Stimulated activated CD4-positive, alpha-beta T cell treated with anti-CD3 and anti-CD28 coated beads, Interleukin-1b, Interleukin-23, amount 100 ng/mL, for 1 hour (primary cell): ENCODE measurements at places on chromosomes 7 and 10.

DNA sequence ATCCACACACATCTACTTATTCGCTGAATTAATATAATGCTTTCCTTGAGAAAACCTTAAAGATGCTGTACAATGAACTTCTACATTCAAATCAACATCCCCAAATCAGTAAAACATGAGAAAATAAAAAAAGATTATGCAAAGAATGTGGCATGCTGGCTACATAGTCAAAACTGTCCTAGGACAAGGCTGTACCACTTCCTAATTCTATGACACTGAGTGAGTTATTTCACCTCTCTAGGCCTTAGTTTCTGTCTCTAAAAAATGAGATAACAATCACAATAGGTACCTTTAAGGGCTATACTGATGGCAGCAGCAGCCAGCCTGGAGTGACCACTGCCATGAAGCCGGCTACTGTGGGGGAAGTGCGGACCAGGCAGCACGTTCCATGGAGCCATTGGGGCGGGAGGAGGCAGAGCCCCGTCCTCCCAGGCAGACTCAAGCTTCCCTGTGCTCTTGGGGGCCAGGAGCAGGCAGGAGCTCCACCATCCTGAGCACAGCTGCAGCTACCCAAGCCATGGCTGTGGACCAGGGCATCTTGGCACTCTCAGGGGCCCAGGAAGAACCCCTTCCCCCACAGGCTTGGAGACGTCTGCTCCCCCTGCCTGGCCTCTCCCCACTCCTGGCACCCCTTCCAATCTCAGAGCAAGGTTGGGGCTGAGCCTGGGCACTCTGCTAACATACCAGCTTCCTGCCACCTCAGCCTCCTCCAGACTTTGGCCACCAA is 110.2 kb downstream of the ELAPOR2 start:
- no peak for DNase-seq

GRCh38 chr7:137880432-137880831 is 33.7 kb upstream of the DGKI start:
- DNase-seq, result no peak

DNA sequence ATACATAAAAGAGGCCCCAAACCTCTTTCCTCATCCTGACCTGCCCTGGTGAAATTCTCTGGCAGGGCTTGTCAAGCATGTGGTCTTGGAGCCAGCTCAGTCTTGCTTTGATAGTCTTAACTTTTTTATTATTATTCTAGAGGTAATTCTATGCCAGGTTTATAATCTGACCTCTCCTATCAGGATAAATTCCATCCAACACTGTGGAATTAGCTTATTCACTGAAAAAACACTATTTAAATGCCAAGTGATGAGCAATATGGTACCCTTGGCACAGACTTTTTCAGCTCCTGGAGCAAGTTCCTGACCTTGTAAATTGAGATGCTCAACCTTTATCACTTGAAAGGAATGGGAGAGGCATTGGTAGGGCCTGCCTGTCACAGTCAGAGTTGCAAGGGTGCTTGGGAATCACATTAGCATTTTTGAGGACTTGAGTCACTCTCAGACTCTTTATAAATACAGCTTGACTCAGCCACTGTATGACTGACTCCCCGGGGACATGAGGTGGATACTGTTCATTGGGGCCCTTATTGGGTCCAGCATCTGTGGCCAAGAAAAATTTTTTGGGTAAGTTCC is at the start of gene CPA4:
Gene CPA4, plus strand, starts transcription at position 480 of the 576 bp plus-strand sequence. Its CDS starts 20 bp downstream, at position 500.
- no peak for DNase-seq

- no peak for DNase-seq
Measured at GRCh38 chr7:23445326-23445725, 25.0 kb downstream of the IGF2BP3 start.

GRCh38 chr7:81710751-81711150 is 59.1 kb downstream of the HGF start:
- DNase-seq, result no peak

GRCh38 chr10:43940898-43941837 is 292.5 kb upstream of the ZNF32 start:
- no peak for DNase-seq

- no peak for DNase-seq
Measured at GRCh38 chr7:143243614-143244013, 19.6 kb upstream of the GSTK1 start.

DNA sequence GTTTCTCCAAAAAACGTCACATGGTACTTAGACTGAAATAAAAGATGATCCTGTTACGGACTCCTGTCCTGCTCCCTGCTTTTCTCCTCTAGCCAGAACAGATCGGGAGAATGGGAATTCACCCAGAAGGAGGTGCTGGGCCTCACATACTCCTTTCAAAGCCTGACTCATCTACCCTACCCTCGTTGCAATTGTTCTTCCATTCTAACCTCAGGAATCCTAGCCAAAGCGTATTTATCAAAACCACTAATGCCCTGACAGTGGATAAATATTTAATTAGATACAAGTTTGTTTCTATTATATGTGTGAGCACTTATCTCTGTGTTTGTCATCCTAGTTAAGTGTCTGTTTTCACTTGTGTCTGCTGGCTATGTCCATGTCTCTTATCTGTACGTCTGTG is 21.7 kb downstream of the ZCWPW1 start:
- DNase-seq, result no peak

DNA sequence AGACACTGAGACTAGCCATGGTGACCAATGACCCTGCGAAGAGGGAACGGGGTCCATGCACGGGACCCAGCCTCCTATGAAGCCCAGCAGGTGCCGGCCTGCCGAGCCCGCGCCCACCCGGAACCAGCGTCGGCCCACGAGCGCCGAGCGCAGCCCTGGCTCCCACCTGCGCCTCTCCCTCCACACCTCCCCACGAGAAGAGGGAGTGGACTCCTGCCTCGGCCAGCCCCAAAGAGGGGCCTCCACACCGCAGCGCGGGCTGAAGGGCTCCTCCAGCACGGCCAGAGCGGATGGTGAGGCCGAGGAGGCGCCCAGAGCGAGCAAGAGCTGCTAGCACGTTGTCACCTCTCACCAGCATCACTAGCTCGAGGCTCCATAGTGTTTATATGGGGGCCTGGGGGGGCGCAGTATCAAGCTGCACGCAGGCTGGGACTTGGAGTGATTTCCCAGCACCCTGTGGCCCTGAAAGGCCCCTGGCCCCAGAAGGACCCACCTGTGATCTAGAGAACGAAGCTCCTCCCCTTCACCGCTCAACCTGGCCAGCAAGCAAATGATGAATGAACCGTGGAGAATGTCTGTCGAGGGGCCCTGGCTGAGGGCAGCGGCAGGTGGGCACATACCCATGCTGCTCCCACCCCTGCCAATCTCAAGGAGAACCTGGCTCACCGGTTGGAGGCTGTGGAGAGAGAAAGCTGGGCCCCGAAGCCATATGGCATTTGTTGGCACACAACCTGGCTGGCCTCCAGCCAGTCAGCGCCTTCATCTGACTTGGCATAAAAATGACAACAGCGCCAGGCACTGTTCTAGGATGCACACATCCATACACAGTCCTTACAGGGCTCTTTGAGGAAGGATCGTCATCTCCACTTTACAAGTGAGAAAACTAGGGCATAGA is 30.7 kb downstream of the GHRHR start:
- DNase-seq, result no peak

GRCh38 chr7:2542011-2542915 is 13.1 kb downstream of the BRAT1 start:
- no peak for DNase-seq

DNA sequence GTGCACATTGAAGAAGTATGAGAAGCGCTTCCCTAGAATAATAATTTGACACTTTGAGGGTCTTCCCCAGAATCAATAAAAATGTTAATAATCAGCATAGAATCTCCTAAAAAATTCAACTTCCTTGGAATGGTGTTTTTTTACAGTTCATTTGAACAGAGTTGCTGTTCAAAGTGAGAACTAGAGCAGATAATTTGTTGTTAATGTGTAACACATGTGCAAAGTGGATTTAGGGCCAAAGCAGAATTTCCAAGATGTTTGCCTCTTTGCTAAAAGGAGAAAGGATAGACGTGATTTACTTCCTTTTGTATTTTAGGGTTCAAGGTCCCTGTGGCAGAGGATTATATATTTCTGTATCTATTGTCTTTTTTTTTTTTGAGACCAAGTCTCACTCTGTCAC is 73.8 kb downstream of the ZNF277 start:
- DNase-seq, result no peak

DNA sequence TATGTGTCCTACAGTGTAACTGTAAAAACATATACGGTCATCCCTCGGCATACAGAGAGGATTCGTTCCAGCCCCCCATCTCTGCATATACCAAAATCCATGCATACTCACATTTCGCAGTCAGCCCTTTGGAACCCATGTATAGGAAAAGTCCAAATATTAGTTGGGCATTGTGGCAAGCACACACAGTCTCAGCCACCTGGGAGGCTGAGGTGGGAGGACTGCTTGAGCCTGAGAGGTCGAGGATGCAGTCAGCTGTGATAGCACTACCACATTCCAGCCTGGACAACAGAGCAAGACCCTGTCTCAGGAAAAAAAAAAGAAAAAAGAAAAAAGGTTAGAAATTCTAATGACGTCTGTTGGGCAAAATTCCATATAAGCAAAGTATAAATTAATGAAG is 29.1 kb downstream of the MDH2 start:
- DNase-seq, result no peak

DNA sequence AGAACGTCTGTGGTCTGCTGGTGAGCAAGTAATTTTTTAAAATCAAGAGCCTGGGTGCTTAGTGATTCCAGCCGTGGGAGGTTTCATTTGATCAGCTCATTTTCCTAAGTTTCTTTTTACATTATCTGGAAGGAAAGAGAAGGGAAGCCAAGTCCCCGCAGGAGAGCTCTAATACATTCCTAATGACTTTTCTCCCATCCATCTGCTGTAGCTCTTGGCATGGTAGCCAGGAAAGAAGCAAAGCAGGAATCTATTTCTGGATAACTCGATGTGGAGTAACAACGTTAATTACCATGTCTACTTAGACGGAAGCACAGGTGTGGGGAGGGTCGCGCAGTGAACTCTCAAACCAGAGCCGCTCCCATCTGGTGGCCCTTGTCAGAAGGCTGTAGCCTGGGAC is 121.9 kb downstream of the PAXIP1 start:
- no peak for DNase-seq

DNA sequence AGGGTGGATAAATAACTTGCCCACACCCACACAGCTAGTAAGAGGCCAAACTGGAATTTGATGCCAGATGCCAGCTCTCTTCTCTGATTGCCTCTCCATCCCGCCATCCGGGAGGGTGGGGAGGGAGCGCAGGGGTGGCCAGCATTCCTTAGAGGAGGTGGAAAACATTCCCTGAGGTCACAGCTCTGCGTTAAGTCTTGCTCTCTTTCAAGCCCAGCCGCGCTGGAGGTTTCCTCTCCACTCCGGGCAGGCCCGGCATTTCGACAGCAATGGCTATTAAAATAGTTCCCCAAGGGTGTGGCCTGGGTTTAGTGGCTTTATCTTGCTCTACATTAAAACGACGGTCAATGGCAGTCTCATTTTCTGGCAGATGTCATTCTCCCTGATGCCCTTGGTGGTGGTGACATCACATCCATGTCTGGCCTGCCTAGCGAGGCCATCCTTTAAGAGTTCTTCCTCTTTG is 16.1 kb upstream of the C10orf71 start:
- DNase-seq, result no peak

DNA sequence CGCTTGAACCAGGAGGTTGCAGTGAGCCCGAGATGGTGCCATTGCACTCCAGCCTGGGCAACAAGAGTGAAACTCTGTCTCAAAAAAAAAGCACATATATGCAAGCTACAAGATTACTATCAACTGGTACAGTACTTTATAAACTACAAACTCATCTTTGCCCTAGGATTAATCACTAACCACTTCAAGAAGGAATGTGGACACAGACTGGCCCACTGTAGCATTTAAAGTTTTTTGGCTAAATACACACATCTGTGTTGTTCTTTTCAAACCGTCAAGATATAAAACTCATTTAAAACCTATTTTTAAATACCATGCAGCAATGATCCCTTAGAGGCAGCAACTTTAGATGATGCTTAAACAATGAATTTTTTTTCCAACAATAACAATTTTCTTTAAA is 205.4 kb downstream of the IMMP2L start:
- no peak for DNase-seq

GRCh38 chr7:149886018-149886415 is 12.2 kb downstream of the ATP6V0E2 start:
- no peak for DNase-seq

GRCh38 chr7:80386686-80387085 is 125.2 kb downstream of the GNAT3 start:
- DNase-seq, result no peak

GRCh38 chr7:24899161-24899560 is 80.8 kb downstream of the OSBPL3 start:
- DNase-seq, result no peak

GRCh38 chr10:49388161-49388560 is 7.7 kb downstream of the DRGX start:
- no peak for DNase-seq

- no peak for DNase-seq
Measured at GRCh38 chr10:72738486-72738885, 46.5 kb downstream of the MCU start.

DNA sequence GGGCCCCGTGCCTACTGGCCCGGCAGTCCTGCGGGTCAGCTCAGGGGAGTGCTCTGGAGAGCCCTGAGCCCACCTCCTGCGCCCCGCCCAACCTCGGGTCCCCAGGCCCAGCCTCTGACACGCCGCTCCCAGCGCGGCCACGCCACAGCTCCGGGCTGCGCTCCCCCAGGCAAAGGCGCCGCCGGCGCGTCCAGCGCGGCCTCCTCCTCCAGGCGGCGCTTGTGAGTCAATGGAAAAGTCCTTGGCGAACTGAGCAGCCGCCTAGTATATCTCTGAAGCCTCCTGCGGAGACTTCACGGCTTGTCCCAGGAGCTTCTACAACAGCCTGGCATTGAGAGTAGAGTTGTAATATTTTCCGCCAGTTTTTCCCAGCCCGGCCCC is 29.5 kb upstream of the BMS1 start:
- DNase-seq, result peak; percentile 31

DNA sequence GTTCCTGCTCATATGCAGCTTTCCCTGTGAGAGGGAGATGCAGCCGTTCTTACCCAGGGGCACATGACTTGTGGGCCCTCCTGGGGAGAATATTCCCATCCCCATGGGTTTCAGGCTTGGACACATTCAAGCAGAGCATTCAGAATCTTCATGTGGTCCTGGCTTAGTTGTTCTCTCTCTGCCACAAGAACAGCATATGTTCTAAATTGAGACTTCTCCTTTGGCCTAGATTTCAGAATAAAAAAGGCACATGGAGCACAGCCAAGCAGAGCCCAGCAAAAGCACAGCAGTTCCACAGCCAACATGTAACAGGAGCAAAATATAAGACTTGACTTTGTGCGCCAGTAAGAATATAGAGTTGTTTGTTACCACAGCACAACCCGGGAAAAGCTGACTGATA is 306.4 kb upstream of the MYO3A start:
- DNase-seq, result no peak

- peak; percentile 15 for DNase-seq
Measured at GRCh38 chr10:5975641-5976473, 1.5 kb downstream of the IL15RA start.

- no peak for DNase-seq
Measured at GRCh38 chr7:41917-42565, 150.3 kb upstream of the FAM20C start.
